Cortex of kidney (tissue), 1 donor: ENCODE measurements at places on chromosomes 13 and 19.

- DNase-seq = no peak
Measured at GRCh38 chr19:23539499-23539898, 144.2 kb upstream of the ZNF91 start.

- no peak for DNase-seq
Measured at GRCh38 chr13:32224916-32225315, 90.2 kb downstream of the ZAR1L start.

DNA sequence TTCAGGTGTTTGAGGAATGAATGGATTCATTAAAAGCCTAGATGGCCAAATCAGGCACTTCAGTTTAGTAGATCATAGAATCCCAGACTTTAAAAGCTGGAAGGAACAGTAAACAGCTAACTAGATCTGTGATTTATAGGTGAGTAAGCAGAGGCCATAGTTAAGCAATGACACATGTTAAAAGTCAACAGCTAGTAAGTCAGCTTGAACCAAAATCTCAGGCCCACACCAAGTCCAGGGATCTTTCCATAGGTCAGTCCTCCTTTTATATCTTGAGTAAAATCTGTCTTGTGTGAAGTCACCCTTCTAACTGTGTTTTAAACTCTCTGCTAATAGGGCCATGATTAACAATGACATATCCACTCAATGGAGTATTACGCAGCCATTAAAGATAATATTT, 275.5 kb upstream of the SOX21 start:
- no peak for DNase-seq

DNA sequence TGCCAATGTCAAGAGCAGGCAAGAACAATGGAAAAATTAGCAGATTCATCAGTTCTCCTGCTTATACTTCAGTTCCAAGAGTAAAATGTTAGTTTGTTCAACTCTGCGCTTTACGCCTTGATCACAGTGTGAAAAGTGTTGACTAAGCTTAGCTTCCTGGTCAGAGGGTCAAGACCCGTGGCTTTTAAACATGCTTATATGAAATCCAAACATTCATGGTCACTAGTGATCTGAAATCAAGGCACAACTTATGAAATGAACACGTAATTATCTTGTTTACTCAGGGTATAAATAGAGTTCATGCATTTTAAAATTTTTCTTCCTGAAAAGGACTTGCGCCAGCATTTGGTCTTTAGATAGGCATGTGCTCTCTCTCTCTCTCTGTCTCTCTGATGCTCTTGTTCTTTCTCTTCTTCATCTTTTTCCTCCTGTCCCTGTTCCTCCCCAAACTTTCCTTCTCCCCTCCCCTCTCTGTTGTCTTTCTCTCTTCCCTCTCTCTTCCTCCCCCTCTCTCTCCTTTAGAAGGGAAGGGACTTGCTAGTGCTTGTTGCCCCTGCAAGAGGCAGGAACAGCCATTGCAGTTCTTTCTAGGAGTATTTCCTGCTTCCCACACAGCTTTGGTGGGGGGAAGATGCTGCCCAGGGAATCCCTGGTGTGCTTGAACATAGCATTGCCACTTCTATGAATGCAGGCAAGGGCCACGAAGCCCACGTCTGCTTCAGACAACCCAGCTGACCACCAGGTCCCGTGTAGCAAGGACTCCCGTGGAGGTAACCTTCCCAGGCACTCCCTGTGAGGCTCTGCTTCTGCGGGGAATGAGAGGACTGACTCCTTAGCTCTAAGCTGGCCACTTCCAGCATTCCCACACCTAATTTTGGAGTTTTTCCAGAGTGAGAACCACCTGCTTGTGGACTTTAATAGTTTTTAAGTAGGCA, 7.1 kb upstream of the ZNF536 start:
- no peak for DNase-seq

GRCh38 chr13:111363591-111363990, 43.1 kb downstream of the TEX29 start:
- no peak for DNase-seq

DNA sequence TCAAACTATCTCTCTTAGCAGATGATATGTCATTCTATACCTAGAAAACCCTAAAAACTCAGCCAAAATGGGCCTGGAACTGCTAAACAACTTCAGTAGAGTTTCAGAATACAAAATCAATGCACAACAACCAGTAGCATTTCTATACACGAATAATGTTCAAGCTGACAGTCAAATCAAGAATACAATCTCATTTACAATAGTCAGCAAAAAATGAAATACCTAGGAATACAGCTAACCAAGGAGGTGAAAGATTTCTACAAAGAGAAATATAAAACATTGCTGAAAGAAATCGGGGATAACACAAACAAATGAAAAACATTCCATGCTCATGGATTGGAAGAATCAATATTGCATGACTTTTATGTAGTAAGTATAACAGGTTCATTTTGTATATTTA, 804.8 kb downstream of the SLITRK1 start:
- DNase-seq = no peak

DNA sequence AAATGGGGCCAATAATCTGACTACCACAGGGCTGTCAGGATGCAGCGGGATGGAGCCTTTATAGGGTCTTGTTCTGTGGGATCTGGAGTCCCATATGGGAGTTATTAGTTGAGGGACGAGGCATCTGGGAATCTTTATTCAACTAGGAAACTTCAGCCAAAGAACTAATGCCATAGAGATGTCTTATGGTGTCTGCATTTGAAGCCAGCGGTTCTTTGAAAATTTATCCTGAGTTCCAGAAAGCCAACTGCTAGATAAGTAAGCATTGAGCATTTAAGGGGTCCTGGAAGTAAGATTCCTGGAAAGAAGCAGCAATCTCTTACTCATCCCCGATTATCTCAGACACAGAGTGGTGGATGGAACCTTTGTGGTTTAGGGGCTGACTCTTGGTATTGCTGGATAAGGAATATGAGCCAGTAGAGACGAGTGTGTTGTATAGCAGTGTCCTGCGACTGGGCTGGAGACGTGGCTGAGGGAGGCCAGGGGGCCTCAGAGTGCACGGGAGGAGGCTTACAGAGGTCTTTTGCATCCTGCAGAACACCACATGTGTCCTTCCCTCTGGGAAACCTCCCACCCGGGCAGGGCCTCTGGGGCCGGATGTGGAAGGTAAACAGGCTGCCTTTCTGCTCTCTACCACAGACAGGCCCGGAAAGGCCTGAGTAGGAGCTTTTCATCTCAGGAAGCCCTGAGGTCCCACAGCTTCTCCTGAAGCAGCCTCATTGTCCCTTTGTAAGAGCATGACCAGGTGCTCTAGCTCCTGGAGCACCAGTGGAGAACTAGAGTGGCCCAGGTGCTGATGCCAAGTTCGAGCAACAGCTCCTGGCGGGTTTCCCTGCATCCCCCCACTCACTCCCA, 28.8 kb downstream of the ACTN4 start:
- no peak for DNase-seq

- DNase-seq = no peak
Measured at GRCh38 chr13:100529666-100530377, 58.8 kb downstream of the GGACT start.

DNA sequence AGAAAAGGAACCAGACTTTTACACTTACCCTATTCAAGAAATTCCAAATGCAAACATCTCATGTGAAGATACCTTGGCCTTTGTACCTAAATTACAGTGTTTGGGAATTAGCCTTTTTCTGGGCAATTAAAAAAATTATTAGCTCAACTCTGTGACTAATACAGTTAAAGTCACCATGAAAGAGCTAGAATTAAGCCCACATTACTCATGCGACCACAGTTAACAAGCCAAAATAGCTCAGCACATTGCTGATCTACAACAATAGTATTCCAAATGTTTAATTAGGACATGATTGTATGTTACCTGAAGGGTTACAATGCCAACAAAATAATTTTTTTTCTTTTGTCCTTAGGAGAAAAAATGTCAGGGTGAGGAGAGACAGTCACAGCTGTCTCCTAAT, 263.6 kb upstream of the GPC6 start:
- no peak for DNase-seq

DNA sequence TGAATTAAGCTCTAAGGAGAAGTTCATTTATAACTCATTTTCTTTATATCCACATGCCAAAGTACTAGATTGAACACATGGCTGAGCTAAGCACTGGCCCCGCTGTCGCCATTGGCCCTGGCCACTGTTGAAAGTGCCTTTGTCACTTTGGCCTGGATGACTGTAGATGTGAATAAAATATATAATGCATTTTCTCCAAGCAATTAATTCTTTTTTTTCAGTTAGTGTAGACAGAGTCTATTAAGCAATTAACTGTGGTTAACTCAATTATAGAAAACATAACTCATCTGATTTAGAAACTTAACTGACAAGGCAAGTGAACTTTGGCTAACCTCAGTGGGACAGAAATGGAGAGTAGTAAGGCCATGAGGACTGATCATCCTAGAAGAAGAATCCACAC, 965.6 kb downstream of the EFNB2 start:
- DNase-seq = no peak

DNA sequence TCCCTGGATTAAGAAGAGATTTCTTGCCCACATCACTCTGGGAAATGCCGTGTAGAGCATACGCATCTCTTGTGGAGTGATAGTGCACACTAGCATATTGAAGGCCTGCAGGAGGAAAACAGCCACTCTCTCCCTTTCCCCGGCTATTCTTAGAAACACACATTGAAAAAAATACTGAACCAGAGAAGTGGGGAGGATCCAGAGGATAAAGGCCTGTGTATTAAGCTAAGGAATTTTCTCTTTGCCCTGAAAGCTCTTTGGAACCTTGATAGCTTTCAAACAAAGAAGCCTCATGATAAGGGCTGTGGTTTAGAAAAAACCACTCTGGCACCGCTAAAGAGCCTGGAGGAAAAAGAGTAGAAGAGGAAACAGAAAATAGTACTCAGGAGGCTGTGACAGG, 386.1 kb upstream of the NBEA start:
- DNase-seq = no peak

DNA sequence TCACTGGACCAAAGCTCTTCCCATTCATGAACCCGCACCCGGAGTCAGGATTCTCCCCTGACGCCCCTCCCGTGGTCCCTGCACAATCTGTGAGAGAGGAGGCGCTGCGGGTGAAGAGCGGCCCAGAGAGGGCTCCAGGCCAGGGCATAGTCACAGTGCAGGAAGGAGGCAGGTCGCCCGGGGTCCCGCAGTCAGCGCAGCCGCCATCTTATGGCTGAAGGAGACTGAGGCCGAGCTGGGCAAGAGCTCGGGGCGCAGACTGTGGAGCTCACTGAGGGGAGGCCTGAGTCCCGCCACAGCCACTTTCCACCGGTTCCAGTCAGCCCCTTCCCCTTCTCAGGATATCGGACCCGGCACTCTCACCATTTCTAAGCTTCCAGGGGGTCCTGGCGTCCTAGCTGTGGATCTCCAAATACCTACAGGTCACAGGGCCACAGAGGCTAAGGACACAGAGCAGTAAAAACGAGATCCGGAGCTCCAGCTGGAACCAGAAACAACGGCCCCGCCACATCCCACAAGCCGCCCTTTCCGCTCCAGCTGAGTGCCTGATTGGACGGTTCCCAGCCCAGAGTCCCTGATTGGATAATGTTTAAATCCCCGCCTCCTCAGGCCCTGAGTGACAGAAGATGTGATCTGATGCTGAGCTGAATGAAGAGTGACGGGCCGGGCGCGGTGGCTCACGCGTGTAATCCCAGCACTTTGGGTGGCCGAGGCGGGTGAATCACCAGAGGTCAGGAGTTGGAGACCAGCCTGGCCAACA, at the start of gene ZNF99:
TSS of gene ZNF99 (minus strand) at position 501 of the 760 bp plus-strand sequence. CDS start at position 366, 135 bp downstream.
- DNase-seq = no peak
